ENCODE measurements at places on chromosomes 5 and 9. TPM values are rescaled to one million over a fixed set of nuclear protein-coding genes. Genes with fewer than 3 reads are reported as not detected.

DNA sequence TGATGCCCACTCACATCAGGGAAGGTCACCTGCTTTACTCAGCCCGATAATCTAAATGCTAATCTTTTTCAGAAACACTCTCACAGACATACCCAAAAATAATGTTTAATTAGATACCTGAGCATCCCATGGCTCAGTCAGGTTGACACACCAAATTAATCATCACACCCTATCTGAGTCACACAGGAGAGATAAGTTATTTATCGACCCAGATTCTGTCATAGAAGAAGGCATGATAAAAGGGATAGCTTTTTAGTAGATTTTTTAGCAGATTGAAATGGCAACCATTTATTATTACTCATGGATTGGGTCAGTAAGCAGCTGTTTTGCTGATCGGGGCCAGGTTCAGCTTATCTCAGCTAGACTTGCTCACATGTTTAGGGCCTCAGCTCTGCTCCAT, 97.8 kb upstream of the TYRP1 start:
- ATAC-seq = no peak

DNA sequence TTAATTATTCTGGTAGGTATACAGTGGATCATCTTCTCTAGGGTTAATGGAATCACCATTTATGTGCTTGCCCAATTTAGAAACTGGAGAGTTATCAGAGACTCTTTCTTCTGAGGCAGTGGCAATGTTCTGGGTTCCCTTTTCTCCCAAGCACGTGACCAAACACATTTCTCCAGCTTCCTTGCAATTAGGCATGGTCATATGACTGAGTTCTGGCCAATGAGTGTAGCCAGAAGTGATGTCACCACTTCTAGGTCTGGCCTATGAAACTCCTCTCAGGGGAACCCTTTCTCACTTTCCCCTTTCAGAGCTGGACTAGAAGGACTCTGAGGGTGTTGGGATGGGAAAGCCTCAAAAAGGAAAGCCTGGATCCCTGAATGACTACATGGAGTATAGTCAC, 172.0 kb downstream of the NSG2 start:
- no peak for ATAC-seq

DNA sequence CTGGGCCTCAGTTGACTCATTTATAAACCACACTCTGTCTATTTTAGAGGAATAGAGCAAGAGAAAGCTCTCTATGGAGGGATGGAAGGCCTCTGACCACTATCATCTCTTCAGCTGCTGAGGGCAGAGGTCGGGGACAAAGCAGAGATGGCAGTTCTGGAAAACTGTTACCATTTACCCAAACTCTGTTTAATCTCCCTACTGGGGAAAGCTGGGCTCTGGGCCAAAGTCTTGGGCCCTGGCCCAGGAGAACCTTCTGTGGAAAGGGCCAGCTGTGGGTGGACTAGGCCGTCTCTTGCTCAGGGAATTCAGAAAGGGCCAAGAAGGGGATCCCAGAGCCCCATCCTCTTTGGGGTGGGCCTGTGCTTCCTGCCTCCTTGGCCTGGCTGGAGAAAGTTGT, 100.0 kb downstream of the PSD2 start:
- no peak for ATAC-seq

- ATAC-seq = no peak
These were observed 99.0 kb downstream of the MEGF10 start for GRCh38 chr5:127389601-127390000.

DNA sequence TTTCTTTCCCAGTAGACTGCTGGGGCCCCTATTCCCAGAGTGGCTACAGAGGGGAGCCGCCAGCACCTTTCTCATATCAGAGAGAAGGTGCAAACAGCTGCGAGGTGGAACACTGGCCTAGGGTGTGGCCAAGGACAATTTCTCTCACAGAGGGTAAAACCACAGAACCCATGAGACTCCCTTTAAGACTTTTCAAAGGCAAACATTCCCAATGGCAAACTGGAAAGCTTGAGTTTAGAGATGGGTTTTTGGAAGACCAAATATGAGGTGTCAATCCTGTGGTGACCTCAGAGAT, 335.1 kb upstream of the PIK3R1 start:
- no peak for ATAC-seq

DNA sequence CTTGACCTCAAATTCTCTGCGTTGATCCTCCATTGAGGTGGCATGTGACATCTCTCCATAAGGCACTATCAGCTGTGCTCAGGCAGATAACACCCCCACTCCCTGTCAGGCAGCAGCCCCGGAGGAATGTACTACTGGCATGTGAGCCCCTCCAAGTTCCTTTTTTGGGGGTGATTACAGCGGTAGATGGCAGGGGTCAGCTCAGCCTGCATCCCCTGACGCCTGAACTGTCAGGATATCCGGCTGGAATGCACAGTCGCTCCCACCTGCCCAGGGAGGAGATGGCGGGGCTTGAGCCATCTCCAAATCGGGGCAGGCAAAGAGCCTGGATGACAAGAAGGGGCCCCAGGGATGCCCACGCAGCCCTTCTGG, 40.8 kb downstream of the FAM78A start:
- ATAC-seq = no peak

- peak; percentile 69 for ATAC-seq
These were observed 92.6 kb downstream of the LIFR start for GRCh38 chr5:38463634-38464521.

DNA sequence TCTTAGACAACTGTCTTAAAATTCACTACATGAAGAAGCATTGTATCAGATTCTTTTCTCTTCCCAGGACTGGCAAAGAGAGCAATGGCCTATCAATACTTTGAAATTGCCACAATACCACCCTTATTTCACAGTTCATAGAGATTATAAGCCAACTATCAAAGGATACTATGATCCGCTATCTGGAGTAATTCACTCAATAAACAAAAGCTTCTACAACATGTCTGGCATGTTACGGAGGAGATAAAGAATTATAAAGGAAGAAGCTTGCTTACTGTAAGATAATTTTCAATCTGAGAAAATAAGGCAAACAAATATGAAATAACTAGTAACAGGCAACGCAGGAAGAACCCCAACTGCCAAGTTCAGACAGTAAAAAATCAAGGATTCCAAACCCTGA, 114.8 kb downstream of the GNAQ start:
- no peak for ATAC-seq

GRCh38 chr9:25733336-25733982, 55.2 kb upstream of the TUSC1 start:
- no peak for ATAC-seq

DNA sequence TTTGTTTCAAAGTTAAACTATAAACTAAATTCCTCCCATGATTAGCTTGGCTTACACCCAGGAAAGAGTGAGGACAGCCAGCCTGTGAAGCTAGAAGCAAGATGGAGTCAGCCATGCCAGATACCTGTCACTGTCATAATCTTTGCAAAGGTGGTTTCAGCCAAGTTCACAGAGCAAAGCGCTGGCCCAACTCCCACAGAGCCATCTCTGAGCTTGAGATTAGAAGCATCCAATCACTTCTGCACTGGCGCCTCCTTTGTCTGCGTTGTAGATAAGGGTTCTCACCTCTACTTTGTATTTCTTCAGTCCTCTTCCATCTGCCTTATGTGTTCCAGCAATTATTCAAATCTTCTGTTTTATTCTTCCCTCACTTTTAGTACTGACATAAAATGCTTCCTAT, 119.4 kb upstream of the ACO1 start:
- no peak for ATAC-seq

- ATAC-seq = no peak
These were observed 190.5 kb downstream of the ADAMTS12 start for GRCh38 chr5:33701251-33701650.

Gene FBXO38
- 39.4 TPM for total RNA-seq
